ENCODE measurements at places on chromosomes 4 and X. TPM values are rescaled to one million over a fixed set of nuclear protein-coding genes. Genes with fewer than 3 reads are reported as not detected.
A peak's percentile ranks its signal among the peaks of the same experiment; 100 is the strongest.

SLC10A3 gene
- 12.1 TPM for polyA plus RNA-seq

TRAM1L1 gene
- polyA plus RNA-seq, result 1.6 TPM

ADAM29 gene
- not detected for polyA plus RNA-seq

CCKAR gene
- 0.19 TPM for polyA plus RNA-seq

IQCM gene
- not detected for polyA plus RNA-seq

CLTRN gene
- polyA plus RNA-seq, result 1.6 TPM

ATP2B3 gene
- 7.2 TPM for polyA plus RNA-seq

MAGEA8 gene
- not detected for polyA plus RNA-seq

MID1IP1 gene
- polyA plus RNA-seq, result 108 TPM

TBC1D8B gene
- polyA plus RNA-seq, result 0.08 TPM

CT45A1 gene
- not detected for polyA plus RNA-seq

HSFX4 gene
- polyA plus RNA-seq, result not detected

FRG2 gene
- not detected for polyA plus RNA-seq

DCAF4L1 gene
- not detected for polyA plus RNA-seq

DNA sequence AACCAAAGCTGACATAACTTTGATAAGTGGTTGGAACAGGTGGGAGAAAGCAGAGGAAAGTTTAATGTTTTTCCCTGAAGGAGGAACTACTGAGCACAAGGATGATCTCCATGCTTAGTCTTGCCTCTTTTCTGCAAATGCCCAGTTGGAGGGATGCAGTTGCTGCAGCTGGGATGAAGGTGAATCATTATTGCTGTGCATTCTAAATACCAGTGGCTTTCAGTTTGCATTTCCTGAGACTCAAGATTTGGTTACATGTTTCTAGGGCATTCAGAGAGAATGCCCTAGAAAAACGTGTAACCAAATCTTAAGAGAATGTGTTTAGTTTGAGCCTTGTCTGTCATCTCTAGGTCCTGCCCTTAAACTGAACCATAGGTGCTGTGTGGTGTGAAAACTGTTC is 42.2 kb downstream of the METTL14 start:
- DNase-seq, result no peak

GRCh38 chr4:182062936-182063335 is 180.3 kb upstream of the TENM3 start:
- no peak for DNase-seq

- DNase-seq, result no peak
These were observed 121.0 kb upstream of the STOX2 start for GRCh38 chr4:183783991-183784553.

GRCh38 chrX:10259716-10260115 is 102.9 kb downstream of the CLCN4 start:
- DNase-seq, result no peak

DNA sequence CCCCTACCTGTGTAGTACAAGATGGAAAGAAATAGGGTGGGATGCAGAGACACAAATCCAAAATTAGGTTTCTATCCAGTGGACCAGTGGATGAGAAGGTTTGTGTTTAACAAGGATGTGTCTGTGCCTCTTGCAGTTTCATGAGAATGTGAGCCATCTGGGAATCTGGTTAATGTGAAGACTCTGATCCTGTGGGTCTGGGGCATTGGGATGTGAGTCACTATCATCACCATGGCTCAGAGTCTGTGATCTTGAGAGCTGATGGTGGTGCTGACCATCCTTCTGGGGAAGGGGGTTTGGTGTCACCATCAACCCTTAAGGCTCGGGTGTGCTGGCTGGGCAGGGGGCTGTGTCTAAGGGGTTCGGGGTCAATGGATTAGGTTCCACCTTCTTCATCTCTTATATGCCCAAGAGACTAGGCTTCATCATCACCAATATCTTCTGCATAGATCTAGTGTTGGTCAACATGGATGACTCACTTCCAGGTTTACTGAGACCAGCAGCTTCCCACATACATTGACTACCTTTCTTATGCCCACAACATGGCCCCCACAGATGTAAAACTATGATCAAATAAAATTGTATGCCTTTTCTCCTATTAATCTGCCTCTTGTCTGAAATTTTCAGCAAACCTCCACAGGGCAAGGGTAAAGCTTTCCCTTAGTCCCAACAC is 65.7 kb upstream of the MID1 start:
- DNase-seq, result no peak

GRCh38 chr4:28444886-28445496 is 1584.3 kb downstream of the STIM2 start:
- DNase-seq, result no peak

DNA sequence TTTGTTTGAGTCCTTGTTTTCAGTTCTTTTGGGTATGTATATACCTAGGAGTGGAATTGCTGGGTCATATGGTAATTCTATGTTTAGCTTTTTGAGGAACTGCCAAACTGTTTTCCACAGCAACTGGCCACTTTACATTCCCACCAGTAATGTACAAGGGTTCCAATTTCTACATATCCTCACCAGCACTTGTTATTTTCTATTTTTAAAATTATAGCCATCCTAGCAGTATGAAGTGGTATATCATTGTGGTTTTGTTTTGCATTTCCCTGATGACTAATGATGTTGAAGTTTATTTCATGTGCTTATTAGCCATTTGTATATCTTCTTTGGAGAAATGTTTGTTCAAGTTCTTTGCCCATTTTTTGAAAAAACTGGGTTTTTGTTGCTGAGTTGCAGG is 39.6 kb downstream of the TMEM164 start:
- DNase-seq, result no peak

- no peak for DNase-seq
These were observed 428.2 kb downstream of the TLL1 start for GRCh38 chr4:166301266-166301665.

- no peak for DNase-seq
These were observed 233.8 kb downstream of the FSTL5 start for GRCh38 chr4:161929956-161930355.

DNA sequence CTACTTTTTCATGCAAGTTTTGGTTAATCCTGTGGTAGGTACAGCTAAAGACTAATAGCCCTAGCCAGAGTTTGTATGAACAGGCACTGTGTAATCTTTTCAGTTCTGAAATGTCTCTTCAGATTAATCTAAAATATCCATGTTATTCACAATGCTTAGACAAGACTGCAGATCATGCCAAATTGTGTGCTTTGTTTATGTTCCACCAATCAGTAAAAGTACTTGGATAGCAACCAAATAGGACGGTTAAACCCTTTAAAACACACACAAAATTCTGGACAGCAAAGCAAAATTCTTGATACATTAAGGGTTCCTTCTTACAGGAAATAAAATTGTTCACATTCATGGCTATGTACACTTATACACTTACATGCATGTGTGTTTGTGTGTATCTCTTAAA is 139.1 kb downstream of the KLHL13 start:
- no peak for DNase-seq

DNA sequence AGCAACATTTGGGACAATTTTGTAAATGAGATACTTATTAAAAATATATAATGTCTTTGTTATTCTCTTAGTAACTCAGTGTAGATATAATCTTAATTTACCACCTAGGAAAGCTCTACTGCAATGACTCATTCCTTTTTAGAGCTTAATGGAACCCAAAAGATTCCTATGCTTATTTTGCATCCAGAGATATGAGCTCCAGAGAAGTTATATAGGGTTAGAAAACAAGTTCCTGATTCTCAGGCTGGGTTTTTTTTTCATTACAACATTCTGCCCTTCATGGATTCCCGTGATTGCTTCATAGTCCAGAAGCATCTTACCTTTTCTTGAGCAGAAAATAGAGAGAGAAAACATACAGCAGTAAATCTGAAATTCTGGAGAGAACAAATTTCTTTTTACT is 57.9 kb upstream of the CXCL8 start:
- no peak for DNase-seq

DNA sequence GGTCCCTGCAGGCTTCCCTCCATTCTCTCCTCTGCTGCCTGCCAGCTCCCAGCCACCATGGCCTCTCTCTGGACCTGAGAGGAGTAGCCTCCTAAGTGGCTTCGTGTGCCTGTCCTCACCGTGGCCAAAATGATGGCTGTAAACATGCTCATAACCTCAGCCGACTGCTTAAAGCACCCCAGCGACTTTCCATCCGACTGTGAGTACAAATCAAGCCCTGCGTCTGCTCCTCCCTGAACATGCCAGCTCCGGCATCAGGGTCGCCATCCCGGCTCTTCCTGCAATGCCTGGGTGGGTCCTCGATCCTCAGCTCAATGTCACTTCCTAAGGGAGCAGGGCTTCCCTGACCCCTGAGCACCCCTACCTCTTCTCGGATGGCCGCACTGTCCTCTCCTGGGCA is 3.3 kb upstream of the SORCS2 start:
- DNase-seq, result no peak

DNA sequence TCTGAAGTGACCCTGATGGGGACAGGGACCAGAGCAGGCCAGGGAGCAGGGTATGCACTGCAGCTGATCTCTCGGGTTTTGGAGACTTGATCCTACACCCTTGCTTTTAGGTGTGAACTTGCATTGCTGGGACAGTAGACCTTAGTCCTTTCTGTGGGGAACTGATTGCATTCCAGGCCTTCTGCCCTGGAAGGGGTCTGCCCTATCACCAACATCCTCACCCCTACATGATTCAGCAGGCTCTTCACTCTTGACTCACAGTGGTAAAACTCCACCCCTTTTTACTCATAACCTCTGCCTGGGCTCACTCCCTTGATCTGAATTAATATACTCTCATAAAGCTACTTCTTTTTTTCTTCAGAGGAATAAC is 6.6 kb upstream of the DDX60L start:
- no peak for DNase-seq

- no peak for DNase-seq
These were observed 182.8 kb downstream of the MOSPD2 start for GRCh38 chrX:15056044-15056443.

GRCh38 chr4:94352996-94353395 is 10.4 kb upstream of the HPGDS start:
- DNase-seq, result peak; percentile 19

GRCh38 chr4:167930166-167930565 is 162.2 kb upstream of the ANXA10 start:
- no peak for DNase-seq

GRCh38 chr4:15375667-15376066 is 52.2 kb upstream of the C1QTNF7 start:
- DNase-seq, result no peak

DNA sequence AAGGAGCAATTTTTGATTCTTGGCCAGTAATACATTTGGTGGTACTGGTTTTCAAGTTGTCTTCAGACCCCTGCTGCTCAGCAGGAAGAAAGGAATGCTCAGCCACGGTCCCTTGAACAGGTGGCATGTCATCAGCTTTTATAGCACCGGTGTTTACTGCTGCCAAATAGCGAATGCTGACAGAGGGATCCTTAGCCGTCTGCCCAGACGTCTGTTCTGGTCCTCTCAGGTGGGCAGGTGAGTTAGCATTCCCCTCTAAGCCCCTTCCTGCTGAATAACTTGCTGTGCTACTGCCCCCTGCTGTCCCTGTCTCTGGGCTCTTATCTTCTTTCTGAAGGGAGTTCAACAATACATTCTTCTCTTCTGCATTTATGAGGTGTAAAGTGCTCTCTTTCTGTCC is 28.4 kb downstream of the BOD1L1 start:
- peak; percentile 23 for DNase-seq

DNA sequence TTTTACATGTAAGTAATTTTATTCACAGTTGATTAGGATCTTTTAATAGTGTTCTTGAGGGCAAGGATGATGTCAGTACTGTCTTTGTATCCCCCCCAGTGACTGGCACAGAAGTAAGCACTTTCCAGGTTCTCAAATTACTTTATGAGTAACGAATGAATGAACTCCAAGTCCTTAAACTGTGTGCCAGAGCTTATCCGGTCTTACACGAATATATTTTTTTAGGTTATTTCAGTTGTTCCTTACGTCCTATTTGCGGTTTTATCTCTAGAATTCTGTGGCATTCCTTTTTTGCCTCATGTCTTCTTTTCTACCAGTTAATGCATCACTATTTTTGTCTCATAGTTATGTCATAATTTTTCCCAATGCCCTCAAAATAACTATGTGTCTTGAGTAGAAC is 106.9 kb upstream of the MID1IP1 start:
- DNase-seq, result no peak

DNA sequence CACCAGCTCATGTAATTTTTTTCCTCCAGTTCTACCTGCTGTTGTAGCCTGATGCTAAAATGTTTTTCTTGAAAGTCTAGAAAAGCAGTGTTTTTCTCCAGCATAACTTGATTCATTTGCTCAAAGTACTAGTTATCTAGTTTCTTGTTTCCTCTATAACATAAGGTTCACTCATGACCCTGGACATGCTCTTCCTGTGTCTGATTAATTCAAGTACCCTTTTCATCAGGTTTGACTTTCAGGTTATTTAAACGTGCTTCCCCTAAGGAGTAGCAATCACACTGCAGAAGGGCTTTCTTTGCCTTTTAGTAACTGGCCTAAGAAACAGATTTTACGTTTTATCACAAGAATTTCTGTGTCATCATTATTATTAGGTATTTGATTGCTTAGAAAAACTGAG is 66.8 kb upstream of the EGFL6 start:
- DNase-seq, result no peak

GRCh38 chr4:52512291-52512690 is 146.8 kb downstream of the USP46 start:
- no peak for DNase-seq

GRCh38 chr4:78218260-78218659 is 161.1 kb downstream of the FRAS1 start:
- no peak for DNase-seq

DNA sequence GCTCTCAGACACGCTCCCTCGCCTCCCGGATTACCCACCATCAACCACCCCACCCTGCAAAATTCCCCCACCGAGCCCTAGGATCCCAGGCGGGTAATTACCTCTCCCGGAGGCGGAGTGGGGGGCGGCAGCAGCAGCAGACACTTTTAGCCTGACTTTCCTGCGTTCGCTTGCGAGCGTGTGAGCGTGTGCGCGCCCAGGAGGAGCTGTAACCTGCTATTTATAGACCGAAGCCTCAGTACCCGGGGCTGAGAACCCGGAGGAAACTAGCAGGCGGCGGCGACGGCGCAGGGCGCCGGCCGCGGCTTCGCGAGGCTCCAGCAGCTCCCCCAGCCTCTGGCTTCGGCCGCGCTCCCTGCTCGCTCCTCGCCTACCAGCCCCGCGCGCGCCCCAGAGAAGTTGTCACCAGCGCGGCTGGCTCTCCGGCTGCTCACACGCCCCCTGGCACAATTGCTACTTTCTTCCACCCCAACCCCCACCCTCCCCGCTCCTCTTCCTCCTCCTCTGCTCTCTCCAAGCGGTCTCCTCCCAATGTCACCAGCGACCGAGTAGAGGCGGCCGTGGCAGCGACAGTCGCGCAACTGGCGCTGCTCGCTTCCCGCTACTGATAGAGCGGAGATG is at the start of gene INPP4B:
Gene INPP4B (minus strand): TSS at position 194 of the 621 bp plus-strand sequence.
- DNase-seq, result peak; percentile 73

DNA sequence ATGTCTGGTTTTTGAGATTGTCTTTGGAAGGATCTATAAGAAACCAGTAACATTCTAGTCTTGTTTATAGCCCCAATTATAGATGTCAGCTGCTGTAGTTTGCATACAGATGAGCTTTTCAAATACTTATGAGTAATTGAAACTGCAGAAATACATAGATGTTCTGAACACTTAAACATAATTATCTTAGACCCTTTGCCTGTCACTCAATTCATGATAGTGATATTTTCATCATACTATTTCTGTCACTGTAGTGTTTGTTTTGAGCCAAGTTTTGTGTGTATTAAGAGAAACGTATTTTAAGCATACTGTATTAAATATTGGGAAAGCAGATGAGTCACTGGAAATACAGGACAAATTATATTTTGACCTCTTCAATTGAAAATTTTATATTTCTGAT is 69.8 kb upstream of the SMARCA5 start:
- no peak for DNase-seq

Data from brain (organoid and tissue), 16 donors.